NCI-H510A treated with DMSO at 0.1 percent for 48 hours (cell line): ENCODE measurements at places on chromosomes 5 and 9.

GRCh38 chr9:20398536-20399338 is 223.6 kb downstream of the MLLT3 start:
- no peak for DNase-seq

- no peak for DNase-seq
Measured at GRCh38 chr9:20984506-20984905, 46.9 kb downstream of the HACD4 start.

DNA sequence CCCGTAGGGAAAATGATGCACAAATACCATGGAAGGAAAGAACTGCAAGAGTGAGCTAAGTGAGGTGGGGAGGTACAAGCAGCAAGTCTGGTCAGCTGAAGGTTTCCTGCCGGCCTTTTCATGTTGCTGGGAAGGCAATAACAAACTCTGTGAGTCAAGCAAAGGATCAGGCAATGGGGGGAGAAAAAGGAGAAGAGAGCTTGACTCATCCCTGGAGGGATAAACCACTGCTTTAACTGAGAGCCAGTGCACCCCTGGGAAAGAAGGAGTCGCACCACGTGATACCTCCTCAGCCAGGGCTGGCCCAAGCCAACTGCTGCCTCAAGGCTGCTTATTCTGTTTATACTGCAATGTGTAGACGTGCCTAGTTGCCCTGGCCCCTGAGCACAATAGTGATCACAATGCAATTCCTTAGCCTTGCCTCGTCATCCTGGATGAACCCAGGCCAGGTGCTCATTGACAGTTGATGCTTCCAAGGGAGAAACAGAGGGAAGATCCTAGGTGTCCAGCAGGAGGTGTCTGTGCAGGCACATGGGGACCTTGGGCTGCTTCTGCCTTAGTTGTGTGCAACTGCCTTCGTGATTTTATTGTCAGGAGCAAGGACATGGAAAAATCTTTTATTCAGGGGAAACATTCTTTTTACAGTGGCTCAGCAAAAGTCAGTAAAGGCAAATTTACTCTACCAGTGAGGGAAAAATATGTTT is 203.0 kb upstream of the TUT7 start:
- DNase-seq = no peak

DNA sequence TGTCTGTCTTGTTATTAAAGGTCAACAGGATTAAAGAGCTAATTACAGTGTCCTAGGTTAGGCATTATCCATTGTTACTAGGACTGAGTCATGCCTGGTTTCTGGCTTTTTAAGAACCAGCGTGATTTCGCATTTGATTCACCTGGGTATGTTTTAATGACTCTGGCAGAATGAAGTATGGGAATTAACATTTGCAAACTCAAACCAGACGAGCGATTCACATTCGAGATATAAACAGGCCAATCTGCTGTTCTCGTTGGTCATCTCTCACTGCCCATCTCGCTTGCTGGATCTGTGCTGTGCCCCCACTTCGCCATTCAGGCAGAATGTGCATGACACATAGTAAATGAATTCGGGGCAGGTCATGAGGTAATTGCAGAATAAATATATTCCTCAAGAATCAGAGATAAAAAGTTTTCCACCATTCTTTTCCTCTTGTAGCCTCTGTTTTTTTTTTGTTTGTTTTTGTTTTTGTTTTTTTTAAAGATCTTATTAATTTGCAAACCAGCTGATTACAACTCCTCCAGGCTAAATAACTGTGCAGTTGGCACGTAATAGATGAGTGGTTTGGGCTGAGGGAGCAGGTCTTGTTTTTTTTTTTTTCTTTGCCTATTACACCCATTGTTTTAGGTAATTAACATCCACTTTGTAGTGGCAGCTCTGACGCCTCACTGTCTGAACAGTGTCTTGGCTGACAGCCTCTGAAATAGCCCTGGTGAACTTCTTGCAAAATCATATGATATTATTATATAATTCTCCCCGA is 313.5 kb upstream of the MSX2 start:
- DNase-seq = no peak

GRCh38 chr9:95286151-95286550 is 31.4 kb downstream of the FANCC start:
- no peak for DNase-seq

GRCh38 chr5:31098811-31099210 is 94.7 kb upstream of the CDH6 start:
- DNase-seq = no peak
